ENCODE measurements at places on chromosomes 2 and 18. TPM values are rescaled to one million over a fixed set of nuclear protein-coding genes. Genes with fewer than 3 reads are reported as not detected.

THSD7B gene
- total RNA-seq: not detected

WNT6 gene
- total RNA-seq: not detected

PLEKHH2 gene
- 1.3 TPM for total RNA-seq

SNED1 gene
- total RNA-seq: 1.2 TPM

RTP5 gene
- total RNA-seq: not detected

CPO gene
- total RNA-seq: not detected

LBH gene
- total RNA-seq: 2.4 TPM
